Islet precursor cell (in vitro differentiated cells): ENCODE measurements at places on chromosomes 1 and 21.

GRCh38 chr21:46308431-46308830, 15.2 kb downstream of the C21orf58 start:
- DNase-seq: no peak

DNA sequence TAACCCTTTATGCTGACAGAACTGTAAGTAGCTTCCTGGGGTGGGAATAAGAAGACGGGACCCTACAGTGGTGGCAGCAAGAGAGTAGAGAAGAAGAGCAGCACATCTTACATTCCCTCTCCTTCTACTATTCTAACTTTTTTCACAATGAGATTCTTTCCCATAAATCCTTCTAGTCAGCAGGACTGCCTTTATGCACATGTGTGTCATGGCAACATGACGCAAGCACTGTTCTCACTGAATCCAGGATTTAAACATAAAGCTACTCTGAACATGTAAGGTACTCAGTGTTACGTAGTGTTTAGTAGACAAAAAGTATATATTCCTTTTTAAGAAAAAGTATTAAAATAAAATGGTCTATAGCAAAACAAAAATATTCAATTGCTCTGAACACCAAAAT, 309.7 kb upstream of the LYPLAL1 start:
- DNase-seq: no peak

- DNase-seq: no peak
These were observed 50.1 kb downstream of the COL18A1 start for GRCh38 chr21:45454926-45455673.

DNA sequence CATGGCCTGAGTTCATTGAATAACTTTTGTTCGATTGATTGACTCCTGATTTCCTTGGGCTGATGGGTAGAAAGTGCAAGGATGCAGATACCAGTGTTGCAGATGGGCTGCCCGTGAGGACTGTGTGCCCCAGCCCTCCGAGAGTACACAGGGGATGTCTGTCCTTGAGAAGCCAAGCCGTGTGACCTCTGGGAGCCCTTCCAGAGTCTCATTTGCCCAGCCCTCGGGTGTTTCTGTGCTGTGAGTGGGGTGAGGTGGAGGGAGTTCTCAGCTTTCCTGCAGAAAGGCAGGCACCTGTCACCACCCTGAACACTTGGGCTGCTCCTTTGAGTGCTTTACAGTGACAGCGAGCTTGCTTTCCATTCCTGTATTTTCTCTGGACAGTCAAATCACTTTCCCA, 96.4 kb upstream of the CACNA1E start:
- DNase-seq: no peak

DNA sequence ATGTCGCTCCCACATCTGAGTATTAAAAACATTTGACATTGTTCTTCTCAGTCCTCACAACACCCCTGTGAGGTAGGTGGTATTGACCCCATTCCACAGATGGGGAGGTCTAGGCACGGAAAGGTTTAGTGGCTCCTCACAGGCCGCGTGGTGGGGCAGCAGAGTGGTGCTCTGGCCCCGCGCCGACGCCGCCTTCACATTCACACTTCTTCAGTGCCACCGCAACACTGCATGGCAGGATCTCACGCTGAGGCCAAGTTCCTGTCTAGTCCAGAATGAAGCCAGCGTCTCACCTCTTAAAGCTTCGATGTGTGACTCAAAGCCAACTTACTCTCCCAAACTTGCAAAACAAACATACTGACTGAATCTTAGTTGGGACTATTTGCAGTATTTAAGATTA, 12.1 kb downstream of the ICMT start:
- no peak for DNase-seq

GRCh38 chr1:26059906-26060305, 7.5 kb downstream of the TRIM63 start:
- no peak for DNase-seq

- DNase-seq: no peak
These were observed 55.1 kb upstream of the ZNF281 start for GRCh38 chr1:200464784-200465400.

- DNase-seq: no peak
These were observed 36.7 kb downstream of the MEF2D start for GRCh38 chr1:156463874-156464273.

GRCh38 chr1:56979986-56980755, 14.4 kb upstream of the C8B start:
- no peak for DNase-seq

DNA sequence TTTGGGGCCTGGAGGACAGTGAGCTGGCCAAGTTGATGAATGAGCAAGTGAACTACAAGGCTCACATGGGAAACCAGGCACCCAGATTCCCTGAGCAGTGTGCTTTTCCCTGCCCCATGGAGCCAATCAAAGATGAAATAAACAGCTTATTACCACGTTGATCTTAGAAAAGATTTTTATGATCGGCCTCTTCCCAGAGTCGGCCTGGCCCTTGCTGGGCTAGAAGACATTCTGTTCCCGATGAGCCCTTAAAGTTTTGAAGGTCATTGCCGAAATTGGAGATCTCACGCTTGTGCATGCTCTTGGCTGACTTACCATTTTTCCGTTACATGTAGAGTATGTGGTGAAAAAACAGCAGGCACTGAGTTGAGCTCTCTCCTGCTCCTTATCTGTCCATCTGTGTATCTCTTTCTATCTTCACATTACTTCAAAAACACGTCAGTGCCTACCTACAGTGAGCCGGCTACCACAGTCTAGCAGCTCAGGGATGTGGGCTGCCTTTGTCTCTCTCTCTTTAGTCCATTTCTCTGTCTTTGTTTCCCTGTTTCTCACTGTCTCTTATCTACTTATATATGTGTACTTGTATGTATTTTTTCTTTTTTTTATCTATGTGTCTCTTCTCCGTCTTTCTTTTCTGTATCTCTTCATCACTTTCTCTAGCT, 248.8 kb upstream of the USP24 start:
- DNase-seq: no peak

DNA sequence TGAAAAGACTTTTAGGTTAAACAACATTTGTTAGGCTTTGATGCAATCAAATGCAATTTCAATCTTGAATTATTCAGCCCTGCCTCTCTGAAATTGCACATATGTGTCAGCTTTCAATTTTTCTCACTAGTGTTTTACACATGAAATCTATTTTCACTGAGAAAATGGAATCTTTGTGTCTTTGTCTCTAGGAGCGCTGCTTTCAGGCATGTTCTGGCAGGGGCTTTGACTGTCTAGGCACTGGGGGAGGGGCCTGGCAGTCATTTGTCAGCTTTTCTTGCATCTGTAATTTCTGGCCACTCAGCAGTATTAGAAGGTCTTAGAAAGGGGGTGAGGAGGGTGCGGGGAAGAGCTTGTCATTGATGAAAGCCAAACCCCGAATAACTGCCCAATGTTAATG, 264.4 kb downstream of the PTPRC start:
- DNase-seq: peak; percentile 66

GRCh38 chr1:151048645-151049032, 1.1 kb downstream of the C1orf56 start:
- no peak for DNase-seq

DNA sequence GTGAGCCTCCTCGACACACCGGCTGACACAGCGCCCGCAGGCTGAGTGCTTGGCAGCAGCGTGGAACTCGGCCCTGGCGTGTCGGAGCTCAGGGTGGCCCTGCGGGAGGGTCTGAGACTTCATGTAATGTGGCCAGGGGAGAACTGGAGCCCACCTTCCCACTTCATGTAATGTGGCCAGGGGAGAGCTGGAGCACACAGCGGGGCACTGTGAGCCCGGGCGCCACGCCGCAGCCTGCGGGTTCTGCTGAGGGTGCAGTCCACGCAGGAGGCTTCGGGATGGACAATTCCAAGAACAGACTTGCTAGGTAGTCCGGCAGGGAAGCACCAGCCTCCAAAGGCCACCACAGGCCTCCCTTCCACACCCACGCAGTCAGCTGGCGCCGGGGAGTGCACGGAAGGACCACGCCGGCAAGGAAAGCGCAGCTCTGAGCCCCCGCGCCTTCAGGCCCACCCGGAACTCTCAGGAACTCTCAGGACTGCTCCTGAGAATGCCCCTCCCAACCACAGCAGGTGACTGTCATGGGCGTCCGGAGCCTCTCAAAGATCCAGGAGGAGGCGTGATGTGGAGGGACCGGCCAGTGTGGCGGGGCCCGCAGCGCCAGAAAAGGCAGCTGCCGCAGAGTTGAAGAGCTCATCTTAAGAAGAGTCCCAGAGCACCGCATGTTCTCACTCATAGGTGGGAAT, 19.3 kb upstream of the ADARB1 start:
- DNase-seq: no peak

GRCh38 chr1:58573138-58573537, 3.9 kb downstream of the TACSTD2 start:
- no peak for DNase-seq

- DNase-seq: no peak
These were observed 116.5 kb downstream of the RNF220 start for GRCh38 chr1:44521378-44522080.

DNA sequence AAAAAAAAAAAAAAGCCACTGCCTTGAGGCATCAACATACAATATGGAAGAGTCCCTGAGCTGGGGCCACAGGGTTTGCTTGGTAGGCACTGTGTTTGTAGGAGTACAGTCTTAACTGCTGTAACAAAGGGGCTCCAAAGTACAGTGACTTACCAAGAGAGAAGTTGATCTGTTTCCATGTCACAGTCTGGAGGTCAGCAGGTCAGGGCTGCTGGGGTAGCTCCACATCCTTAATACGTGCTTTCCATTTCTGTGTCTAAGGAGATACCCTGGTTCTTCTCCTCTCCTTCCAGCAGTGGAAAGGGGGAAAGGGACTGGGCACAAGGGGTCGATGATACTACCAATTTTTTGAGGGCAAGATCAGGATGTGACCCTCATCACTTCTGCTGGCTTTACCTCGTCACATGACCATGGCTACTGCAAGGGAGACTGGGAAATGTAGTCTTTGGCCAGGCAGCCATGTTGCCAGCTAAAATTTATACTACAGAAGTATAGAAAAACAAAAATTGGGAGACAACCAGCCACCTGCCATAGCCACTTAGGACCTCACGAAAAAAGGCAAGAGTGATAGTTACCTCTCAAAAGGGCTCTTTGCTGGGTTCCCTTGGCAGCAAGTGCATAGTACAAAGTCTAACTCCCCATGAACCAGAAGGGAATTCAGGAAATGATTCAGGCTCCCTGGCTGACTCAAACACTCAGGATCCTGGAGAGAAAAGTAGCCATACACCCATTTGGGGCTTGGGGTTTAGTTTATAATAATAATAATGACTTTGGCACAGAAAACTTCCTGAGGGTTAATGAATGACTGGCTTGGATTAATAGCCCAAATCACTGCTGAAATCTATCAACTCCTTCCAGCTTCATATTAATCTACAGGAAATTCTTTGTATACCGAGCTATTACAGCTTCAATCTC, 52.7 kb upstream of the ATP5PO start:
- no peak for DNase-seq

DNA sequence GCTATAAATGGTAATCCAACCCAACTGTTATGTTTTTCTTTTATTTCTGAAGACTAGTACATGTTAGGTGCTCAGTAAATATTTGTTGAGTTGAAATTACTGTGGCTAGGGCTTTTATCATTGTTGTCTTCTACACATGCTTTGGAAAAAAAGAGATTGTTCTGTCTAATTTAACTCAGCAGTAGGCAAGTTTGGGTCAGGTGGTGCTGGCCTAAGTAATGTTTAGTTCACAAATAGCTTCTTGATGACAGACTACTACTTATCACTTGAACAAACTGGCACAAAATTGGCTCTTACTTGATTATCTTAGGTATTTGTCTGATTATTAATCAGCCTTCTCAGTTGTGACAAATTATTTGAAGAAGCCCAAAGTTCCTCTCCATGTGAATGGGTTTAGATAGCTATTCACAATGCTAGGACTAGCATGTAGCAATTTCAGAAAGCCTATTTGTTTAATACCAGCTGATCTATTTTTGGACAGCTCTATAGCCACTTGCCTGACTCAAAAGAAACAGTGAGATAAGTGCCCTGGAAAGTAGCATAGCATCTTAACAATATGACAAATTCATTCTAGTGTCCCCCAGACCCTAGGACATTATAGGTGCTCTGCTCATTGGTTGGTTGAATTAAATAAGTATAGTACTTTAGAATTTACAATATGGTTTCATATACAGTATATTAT, 32.6 kb downstream of the TMEM200B start:
- DNase-seq: no peak

- DNase-seq: no peak
These were observed 65.5 kb upstream of the COA6 start for GRCh38 chr1:234307726-234308125.

- no peak for DNase-seq
These were observed 6.6 kb downstream of the LRRC47 start for GRCh38 chr1:3789421-3790300.

GRCh38 chr1:32702599-32703478, at the start of gene SYNC:
Gene SYNC (minus strand): TSS chr1:32702770. CDS start chr1:32702660, 110 bp downstream.
- peak; percentile 65 for DNase-seq

DNA sequence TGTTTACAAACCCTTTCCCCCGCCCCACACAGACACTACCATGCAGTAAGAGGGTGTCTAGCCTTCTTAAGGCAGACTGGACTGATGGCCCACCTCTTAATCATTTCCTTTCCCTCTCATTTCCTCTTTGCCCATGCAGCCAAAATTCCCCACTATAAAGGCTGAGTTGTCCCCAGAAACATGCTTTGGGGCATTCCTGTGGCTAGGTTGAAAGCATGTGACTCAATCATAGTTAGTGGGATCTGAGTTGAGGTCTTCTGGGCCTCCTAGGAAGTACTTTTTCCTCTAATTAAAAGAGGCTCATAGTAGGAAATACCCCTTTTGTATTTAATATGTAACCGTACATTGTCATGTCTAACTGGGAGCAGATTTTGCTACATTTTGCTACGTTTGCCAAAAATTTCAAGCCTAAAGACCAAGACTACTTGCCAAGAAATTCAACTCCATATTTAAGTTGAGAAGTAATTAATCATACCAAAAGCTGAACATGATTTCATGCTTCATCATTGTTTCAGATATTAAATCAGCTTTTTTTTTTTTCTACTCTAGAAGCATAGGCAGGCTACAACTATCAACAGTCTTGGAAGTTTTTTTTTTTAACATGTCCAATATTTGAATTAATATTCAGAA, 174.7 kb downstream of the ADGRL4 start:
- DNase-seq: peak; percentile 90
